ENCODE measurements at places on chromosomes 3 and 15.

- DNase-seq, result no peak
Measured at GRCh38 chr3:52121464-52121805, 32.8 kb downstream of the POC1A start.

DNA sequence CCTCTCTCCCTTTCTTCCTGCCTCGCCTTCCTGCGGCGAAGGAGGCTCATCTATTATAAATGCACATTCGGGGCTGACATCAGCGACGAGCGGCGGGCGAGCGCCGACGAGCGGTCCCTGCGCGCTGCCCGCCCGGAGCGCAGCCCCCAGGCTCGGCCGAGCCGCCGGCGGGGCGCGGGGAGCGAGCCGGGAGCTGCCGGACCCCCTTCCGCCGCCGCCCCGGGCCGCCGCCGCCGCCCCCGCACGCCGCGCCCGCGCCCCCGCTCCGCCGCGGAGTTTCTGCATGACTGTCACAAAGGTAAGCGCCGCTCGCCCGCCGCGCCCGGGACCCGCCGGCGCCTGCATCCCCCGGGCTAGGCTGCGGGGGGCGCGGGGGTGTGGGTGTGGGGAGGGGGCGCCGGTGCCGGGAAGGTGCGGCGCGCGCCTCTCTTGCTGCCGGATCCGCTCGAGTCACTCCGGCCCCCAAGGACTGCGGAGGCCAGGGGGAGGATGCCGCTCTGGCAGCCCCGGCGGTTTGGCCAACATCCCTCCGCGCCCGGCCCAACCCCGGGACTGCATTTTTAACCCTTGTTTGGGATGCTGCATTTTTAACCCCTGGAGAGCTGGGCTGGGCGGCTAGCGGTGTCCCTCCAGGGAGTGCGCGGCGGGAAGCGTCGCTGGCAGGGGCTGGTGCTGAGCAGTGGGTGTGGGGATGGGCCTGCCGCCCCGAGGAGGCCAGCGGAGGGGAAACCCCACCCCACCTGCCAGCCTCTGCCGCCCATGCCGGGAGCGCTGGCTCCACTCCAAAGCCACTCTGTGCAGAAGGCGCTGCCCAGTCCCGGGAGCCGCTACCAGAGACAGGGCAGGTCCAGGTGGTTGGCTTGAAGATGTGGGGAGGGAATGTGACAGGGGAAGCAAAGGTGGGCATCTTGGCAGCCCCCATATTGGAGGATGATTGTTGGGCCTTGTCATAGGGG lies at the start of gene CORO2B:
Gene CORO2B (plus strand): TSS at position 14 of the 956 bp plus-strand sequence. CDS start 270 bp downstream, at position 284.
- peak; percentile 32 for DNase-seq

GRCh38 chr15:70257573-70258248 lies 160.0 kb upstream of the TLE3 start:
- no peak for DNase-seq

DNA sequence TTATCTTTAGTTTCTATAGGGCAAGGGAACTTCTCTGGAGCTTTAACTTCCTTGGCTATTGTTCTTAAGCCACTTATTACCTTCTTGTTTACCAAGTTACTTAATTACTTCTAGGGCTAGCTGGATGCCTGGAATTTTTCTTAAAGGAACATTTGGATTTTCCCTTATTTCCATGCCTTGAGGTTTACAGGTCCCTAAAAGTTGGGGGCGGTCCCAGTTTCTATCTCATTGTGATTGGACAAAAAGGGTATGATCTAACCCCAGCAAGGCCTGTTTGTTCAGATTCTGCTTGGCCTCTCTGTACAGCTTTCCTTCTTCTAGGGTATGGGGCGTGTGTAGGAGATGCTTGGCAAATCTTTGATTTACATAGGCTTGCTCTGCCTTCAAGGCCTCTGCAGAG lies 17.4 kb downstream of the PDHB start:
- no peak for DNase-seq

GRCh38 chr15:80597076-80597475 lies 98.0 kb upstream of the ABHD17C start:
- no peak for DNase-seq

DNA sequence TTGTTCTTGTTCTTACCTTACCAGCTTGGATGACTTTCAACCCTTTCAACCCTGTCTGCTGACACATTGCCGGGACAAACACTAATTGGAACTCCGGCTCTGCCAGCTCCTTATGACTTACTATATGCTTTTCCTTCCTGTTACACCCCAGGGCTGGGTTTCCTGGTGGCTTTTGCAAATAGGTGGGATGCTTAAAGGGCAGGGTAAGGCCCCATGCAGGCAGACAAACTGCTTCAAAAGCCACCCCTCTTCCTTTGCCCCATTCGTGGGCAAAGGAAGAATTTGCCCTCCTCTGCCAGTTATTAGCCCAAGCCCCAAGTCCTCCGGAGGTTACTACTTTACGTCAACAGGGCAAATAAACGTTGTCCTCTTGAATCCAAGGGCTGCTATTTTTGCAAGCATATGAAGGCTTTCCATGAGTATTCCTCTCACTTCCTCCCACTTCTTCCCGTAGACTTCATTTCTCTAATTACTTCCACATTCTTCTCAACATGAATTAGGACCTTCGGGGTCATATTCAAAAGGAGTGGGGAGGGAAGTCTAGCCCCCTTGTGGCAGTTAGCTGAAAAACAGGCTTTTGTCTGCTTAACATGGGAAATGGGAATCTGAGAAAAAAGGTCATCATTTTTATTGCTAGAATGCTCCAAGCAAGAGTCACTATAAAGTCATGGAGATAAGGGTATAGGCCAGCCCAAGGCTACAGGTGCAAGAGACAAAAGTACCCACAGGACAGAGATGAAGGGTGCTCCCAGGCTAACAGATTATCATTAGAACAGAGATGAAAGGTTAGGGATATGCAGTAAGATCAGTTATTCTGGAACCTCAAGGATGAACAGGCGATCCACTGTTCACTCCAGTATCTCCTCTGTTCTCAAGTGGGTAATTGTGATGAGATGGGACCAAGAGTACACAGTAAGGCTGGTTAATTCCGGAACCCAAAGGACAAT lies 56.3 kb upstream of the FSTL1 start:
- DNase-seq, result peak; percentile 80

DNA sequence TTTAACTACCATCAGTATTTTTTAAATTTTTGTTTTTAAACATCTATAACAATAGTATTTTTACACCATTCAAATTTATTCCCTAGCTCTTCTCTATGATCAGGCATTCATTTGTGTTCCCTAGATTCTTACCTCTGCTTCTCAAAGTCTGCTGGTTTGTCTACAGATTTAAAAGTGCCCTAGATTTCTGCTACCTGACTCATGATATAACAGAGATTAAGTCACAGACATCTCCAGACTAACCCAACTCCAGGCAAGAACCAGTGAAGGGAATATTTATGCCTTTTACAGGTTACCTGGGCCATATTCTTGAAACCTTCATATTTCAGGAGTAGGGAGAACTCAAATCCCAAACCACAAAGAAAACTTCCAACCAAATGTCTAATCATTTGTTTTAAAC lies 38.8 kb downstream of the ADAM10 start:
- DNase-seq, result no peak

- no peak for DNase-seq
Measured at GRCh38 chr15:91132079-91132478, 32.0 kb downstream of the SV2B start.

- peak; percentile 74 for DNase-seq
Measured at GRCh38 chr15:34722439-34722836, 32.4 kb downstream of the GJD2 start.

DNA sequence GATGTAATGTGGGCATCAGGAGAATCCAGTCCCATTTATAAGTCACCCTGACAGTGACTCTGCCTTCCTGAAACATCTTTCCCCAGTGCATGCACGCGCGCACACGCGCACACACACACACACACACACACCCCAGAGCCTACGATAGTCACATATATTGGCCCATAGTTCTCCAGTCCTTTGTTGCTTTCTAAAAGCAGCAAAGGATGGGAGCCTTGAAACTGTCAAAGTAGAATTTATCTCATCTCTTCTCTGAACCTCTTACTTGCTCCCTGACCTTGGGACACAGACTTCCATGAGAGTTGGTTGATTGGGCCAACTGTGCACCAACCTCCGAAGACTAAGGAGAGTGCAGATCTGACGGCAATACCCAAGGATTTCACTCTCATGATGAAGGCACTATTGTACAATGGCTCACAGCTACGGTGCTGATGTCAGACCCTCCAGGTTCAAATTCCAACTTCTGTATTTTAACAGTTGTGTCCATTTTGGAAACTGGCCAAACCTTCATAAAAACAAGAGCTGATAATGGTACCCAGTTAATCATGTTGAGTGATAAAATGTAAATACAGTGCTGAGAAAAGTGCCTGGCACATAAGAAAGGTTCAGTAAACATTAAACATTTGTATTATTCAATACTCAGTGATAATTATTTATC lies 8.3 kb downstream of the CPA3 start:
- no peak for DNase-seq

- DNase-seq, result no peak
Measured at GRCh38 chr3:61869371-61869770, 308.0 kb downstream of the PTPRG start.

GRCh38 chr3:94433811-94434210 lies 370.9 kb downstream of the NSUN3 start:
- DNase-seq, result no peak

GRCh38 chr3:60316121-60316797 lies 935.0 kb downstream of the FHIT start:
- peak; percentile 85 for DNase-seq

DNA sequence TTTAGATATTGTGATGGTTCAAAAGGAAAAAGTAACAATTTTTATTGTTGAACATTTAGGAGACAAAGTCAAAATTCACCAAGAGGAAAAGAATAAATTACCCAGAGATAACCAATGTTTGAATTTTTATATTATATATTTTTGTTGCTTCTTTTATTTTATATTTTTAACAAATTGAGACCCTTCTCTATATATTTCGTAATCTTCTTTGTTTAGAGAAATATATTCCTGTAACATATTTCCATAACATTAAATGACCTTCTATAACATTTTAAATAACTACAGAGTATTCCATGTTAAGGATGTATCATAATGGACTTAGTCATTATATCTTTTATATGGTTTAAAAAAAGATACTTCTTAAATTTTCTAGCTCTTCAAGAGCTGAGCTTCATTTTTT lies 128.0 kb downstream of the RBPMS2 start:
- no peak for DNase-seq

DNA sequence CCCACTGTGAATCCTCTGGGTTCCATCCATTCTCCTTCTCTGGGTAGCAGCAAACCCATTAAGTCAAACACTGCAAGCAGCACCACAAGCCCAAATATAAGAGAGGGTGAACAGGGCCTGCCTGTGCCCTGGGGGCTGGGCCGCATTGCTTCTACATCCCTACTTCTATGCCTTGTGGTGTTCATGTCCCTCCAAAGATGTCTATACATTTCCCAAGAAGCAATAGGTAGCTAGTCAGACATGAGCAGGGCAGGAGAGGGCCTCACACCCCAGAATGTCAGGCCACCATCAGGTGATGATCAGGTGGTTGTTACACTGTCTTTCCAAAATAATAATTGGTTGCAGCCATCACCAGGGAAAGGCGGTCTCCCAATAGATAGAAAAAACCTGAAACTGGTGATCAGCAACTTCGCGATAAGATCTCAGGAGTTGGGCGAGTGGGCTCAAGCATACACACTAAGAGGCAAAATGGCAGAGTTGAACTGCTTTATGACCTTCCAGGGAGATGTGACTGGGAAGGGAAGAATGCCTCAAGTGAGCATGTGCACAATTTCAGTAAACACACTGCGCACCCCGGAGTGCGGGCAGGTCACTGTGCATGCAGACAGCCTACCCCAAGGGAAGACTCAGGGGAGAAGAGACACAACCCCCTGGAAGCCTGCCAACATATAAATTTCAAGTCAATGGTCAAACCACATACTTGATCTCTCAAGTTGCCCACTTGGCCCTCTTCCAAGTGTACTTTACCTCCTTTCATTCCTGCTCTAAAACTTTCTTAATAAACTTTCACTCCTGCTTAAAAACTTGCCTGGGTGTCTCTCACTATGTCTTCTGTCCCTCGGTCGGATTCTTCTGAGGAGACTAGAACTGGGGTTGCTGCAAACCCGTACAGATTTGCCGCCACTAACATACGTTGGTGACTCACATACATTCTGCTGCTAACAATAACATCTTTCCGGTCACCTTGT lies 39.9 kb downstream of the KLF15 start:
- DNase-seq, result no peak

- peak; percentile 39 for DNase-seq
Measured at GRCh38 chr3:74267588-74268184, 346.8 kb downstream of the CNTN3 start.

- no peak for DNase-seq
Measured at GRCh38 chr3:58384381-58385090, 49.1 kb downstream of the PDHB start.

GRCh38 chr15:101181349-101181748 lies 70.5 kb downstream of the CHSY1 start:
- DNase-seq, result no peak

- DNase-seq, result peak; percentile 82
Measured at GRCh38 chr3:154151969-154152368, 30.8 kb downstream of the ARHGEF26 start.

GRCh38 chr3:55842204-55842603 lies 355.1 kb upstream of the WNT5A start:
- no peak for DNase-seq

DNA sequence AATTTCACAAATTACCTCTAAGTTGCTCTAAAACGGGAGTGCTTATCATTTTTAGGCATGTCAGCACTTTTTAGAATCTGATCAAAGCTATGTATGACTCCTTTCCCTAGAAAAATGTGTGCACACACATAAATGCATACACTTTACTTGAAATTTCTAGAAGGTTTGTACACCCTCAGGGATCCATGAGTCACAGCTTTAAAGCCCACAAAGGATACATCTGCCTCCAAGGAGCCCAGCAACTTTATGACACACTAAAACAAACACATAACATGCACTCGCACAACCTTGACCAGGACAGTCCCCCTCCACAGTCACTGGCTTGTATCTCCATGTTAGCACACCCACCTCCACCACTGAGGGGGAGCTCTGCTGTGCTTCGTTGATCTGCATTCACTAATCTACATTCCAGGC lies 722.0 kb upstream of the CFAP20DC start:
- peak; percentile 95 for DNase-seq

DNA sequence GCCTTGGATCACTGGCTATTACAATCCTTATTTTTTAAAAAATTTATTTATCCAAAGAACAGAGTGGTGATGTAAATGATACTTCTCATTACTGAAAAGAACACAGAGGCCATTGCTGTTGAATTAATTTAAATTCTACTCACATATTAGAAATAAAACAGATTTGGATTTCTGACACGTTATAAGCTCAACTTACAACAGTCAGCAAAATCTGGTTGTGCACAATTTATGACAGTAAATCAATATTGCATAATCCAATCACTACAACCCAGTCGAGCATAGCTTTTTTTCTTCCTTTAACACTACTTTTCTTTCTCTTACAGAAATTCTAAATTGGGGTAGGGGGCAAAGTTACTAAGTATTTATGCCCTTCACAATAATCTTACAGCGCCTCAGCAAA lies 17.3 kb upstream of the HGD start:
- DNase-seq, result no peak

- DNase-seq, result peak; percentile 97
Measured at GRCh38 chr3:60610441-60611112, 640.7 kb downstream of the FHIT start.

GRCh38 chr15:42324308-42324707 lies 35.0 kb upstream of the CAPN3 start:
- no peak for DNase-seq

GRCh38 chr3:192935441-192935840 lies 17.8 kb upstream of the MB21D2 start:
- DNase-seq, result no peak

- no peak for DNase-seq
Measured at GRCh38 chr3:120457827-120458226, 7.0 kb upstream of the FSTL1 start.
